Hepatocyte (in vitro differentiated cells): ENCODE measurements at places on chromosomes 7 and 10.

DNA sequence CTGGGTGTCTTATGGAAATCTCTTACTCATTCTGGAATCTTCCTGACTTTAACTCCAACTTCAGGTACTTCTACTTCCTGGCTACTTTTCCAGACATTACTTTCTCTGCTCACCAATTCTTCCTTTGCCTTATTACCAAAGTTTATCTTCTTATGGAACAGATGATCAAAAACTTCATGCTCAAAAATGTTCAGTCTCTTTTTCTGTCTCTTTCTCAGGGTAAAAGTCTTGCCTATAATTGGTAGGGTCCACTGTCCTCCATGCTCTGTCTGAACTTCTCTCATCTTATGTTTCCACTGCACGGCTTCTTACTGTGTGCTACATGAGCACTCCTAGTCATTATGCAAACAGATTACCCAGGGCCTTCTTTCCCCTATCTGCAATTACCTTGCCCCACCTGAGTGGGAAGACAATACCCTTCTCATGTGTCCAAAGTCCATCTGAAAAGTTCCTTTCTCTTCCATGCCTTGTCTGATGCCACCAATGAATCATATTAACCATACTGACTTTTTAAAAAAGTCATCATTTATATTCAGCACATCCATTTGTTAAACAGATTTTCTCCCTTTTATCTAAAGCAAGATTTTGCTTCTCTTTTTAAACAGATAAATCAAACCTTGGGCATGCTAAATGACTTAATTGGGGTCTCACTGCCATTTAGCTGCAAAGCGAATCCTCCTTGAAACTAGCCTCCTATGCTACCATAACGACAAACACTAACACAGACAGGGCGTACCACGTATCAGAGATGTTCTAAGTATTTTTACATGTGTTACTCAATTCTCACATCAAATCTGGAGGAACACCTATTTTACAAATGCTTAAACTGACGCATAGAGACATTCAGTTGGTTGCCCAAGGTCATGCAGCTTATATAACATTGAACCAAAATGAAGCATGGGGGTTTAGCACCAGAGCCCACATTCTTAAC lies 48.8 kb downstream of the SEMA3C start:
- peak; percentile 73 for DNase-seq

GRCh38 chr7:139060695-139061237 lies 24.9 kb upstream of the ZC3HAV1L start:
- DNase-seq, result no peak

- no peak for DNase-seq
These were observed 2.0 kb downstream of the KAZALD1 start for GRCh38 chr10:101063548-101064414.

GRCh38 chr10:60872451-60872850 lies 71.5 kb downstream of the RHOBTB1 start:
- DNase-seq, result no peak
